ENCODE measurements at places on chromosomes 1 and 21.

- DNase-seq, result no peak
These were observed 69.0 kb downstream of the FAAP20 start for GRCh38 chr1:2125350-2126211.

DNA sequence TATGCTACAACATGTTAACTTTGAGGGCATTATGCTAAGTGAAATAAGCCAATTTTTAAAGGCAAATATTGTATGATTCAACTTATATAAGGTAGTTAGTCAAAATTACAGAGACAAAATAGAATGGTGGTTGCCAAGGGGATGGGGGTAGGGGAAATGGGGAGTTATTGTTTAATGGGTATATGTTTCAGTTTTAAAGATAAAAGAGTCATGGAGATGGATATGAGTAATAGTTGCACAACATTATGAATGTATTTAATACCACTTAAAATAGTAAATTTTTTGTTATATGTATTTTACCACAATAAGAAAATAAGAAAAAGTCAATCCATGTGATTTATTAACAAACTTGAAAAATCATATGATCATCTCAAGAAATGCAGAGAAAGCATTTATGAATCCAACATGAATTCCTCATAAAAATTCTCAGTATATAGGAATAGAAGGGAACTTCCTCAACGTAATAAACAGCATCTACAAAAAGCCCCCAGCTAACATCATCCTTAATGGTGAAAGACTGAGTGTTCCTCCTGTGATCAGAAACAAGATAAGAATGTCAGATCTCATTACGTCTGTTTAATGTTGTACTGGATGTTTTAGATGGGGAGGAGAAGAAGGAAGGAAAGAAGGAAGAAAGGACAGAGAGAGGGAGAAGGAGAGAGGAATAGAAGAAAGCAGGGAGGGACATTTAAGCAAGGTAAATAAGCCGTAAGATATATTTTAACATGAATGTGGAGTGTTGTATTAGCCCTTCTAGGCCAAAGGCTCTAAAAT lies 6.7 kb upstream of the TSEN15 start:
- no peak for DNase-seq

- DNase-seq, result no peak
These were observed 24.9 kb upstream of the SARS1 start for GRCh38 chr1:109188781-109189180.

GRCh38 chr1:10760566-10761502 lies 35.6 kb downstream of the CASZ1 start:
- DNase-seq, result no peak

- DNase-seq, result no peak
These were observed 7.7 kb upstream of the PHC2 start for GRCh38 chr1:33438364-33439160.

- no peak for DNase-seq
These were observed 123.7 kb downstream of the SMYD2 start for GRCh38 chr1:214404571-214405213.

- DNase-seq, result no peak
These were observed 160.0 kb downstream of the SEC16B start for GRCh38 chr1:177809819-177810218.

DNA sequence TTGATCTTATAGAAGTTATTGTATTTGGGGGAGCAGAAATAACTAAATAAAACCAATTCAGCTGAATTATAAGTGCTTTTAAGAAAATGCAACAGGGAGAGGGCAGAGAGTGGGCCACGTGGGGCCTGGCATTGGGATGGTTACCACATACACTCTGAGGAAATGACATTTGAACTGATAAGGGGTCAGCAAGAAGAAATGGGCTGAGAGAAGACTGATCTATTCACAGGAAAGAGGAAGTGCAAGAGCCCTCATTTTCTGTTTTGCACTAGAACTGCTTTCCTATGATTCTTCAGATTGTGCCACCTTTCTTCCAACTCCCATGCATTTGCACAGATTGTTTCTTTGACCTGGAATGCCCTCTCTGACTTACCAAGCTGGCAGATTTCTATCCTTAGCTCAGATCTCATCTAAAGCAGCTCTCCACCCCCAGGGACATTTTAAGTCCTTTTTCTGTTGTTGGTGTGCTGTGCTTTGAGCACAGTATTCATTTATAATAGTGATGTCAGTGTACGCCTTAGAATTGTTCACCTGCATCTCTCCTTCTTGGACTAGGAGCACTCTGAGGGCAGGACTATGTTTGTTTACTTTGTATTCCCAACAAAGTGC lies 115.9 kb downstream of the FGGY start:
- DNase-seq, result no peak

DNA sequence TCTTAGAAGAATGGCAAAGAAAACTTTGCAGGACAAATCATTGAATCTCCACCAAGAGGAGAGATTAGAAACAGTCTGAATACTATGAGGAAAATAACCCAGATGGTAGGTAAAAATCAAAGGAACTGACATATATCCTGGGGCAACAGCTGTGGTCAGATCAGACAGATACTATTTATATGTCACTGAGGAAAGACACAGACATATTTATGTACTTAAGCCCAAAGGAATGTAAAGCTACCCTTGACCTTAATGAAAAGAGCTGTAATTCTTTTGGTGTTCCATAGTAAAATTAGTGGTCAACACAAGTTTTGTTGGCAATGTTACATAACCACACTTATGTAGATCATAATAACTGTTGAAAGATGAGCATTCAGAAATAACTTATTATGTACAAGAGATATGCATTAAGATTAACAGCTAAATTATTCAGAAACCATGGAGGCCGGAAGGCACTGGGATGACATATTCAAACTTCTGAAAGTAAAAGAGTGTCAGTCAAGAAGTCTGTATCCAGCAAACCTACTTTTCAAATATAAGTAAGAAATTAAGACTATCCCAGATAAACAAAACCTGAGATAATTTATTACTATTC lies 166.1 kb upstream of the SAMSN1 start:
- no peak for DNase-seq

- no peak for DNase-seq
These were observed 17.8 kb downstream of the IFNLR1 start for GRCh38 chr1:24169286-24169685.
